ENCODE measurements at places on chromosomes 7 and 10.

- DNase-seq: no peak
Observed at GRCh38 chr7:44858161-44858560, 10.3 kb upstream of the H2AZ2 start.

- peak; percentile 61 for DNase-seq
Observed at GRCh38 chr10:121668314-121669027, 70.2 kb upstream of the FGFR2 start.

GRCh38 chr7:85356916-85357315 is 170.1 kb upstream of the SEMA3D start:
- no peak for DNase-seq

DNA sequence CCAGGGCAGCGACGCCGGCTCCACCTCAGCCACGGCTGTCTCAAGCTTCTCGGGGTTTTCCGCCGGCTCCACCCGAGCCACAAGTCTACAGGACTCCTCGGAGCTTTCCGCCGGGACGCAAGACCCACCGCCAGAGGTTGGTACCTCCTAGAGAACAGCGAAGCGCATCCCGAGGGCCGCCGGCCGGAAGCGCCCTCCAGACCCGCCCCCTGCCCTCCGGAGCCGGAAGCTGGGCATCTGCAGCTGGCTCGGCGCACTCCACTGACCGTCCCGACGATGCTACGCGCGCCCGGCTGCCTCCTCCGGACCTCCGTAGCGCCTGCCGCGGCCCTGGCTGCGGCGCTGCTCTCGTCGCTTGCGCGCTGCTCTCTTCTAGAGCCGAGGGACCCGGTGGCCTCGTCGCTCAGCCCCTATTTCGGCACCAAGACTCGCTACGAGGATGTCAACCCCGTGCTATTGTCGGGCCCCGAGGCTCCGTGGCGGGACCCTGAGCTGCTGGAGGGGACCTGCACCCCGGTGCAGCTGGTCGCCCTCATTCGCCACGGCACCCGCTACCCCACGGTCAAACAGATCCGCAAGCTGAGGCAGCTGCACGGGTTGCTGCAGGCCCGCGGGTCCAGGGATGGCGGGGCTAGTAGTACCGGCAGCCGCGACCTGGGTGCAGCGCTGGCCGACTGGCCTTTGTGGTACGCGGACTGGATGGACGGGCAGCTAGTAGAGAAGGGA is at the start of gene MINPP1:
Gene MINPP1 (plus strand): TSS at position 254 of the 726 bp plus-strand sequence. CDS start 23 bp downstream, at position 277.
- peak; percentile 78 for DNase-seq

GRCh38 chr7:44307905-44308595 is 17.3 kb downstream of the CAMK2B start:
- no peak for DNase-seq

DNA sequence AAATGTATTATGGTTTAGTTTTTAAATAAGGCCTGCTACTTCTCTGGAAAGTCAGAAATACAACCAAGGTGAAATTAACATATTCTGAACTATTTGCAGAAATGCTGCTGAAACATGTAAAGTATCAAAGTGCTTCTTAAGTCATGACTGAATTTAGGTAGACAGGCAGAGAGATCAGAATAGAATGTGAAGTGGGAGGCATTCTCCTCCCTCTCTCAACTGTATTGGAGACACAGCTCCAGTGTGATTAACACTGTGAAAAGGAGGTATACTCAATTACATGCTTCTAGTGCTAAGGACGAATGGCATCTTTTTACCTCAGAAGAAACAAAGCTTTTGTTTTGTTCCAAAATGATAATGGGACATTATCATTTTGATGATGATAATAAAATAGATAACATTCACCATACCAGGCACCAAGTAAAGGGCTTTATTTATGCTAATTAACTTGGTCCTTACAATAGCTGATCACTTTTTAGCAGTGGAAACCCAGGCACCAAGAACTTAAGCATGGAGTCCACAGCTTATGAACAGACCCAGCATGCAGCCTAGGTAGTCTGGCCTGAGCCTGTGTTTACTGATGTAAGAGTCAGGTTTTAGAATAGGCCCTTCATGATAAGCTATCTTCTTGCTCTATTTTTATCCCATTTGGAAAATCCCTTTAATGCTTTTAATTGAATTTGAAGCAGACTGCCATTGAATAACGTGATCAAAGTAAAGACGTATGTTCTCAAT is 26.0 kb downstream of the PPP1R9A start:
- no peak for DNase-seq

DNA sequence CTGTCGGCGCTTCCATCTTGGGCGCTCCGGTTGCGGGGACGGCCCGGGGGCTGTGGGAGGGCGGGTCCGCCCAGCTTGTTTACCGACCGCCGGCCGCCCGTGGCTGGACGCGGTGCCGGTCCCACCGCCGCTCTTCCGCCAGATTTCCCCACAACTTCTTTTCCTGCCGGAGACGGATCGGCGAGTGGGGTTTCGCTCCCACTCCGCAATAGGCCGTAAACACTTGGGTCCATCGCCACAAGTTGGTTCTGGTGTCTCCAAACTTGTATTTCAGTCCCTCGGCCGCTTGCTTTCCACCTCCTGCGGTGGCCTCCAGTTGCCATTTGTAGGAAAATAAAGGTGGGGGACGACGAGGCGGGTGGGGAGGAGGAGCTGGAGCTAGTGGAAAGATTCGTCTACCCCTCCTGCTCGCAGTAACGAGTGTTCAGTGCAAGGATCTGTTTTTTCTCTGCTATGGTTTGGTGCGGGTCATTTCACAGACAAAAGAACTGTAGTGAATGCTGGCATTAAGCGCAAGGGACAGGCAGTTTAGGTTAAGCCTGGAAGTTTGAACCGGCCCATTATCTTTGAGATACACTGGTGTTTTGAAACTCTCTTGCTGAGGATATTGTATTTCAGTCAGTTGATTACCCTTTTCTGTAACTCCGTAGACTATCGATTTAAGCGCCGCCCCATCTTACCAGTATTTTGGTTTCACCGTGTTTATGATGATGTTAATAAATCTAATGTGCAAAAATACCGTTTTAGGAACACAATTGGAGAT is 24.3 kb upstream of the ZRANB1 start:
- peak; percentile 52 for DNase-seq

DNA sequence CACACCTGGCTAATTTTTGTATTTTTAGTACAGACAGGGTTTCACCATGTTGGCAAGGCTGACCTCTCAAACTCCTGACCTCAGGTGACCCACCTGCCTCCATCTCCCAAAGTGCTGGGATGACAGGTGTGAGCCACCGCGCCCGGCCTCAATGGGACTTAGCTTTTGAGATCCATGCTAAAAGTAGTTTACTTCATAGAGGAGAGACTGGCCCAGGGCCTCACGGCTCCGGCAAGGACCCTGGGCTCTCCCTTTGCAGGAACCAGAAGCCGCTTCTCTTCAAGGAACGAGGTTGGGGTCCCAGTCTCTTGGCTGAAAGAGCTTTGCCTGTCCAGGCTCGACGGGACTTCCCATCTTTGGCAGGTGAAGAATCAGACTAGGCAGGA is 30.1 kb upstream of the DNAAF5 start:
- no peak for DNase-seq

All from fibroblast of lung (primary cell).